Hematopoietic multipotent progenitor cell treated with erythropoietin and hydrocortisone succinate and interleukin-3 and kit ligand, for 15 days (in vitro differentiated cells): ENCODE measurements at places on chromosomes 2 and 18.

DNA sequence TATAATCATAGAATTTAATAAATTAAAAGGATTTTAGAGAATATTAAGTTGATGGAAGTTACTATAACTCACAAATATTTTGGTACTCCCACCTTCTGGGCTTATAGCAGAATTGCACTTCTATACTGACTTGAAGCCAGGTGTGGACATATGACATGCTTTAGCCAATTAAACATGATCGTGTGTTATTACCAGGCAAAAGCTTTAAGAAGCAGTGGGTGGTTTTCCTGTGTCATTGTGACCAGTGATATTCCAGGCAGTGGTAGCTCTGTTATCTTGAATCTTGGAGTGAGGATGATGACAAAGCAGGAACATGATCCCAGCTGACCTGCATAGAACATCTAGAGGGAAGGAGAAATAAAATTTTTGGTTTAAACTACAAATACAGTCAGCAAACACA lies 370.9 kb upstream of the ZEB2 start:
- DNase-seq: no peak

DNA sequence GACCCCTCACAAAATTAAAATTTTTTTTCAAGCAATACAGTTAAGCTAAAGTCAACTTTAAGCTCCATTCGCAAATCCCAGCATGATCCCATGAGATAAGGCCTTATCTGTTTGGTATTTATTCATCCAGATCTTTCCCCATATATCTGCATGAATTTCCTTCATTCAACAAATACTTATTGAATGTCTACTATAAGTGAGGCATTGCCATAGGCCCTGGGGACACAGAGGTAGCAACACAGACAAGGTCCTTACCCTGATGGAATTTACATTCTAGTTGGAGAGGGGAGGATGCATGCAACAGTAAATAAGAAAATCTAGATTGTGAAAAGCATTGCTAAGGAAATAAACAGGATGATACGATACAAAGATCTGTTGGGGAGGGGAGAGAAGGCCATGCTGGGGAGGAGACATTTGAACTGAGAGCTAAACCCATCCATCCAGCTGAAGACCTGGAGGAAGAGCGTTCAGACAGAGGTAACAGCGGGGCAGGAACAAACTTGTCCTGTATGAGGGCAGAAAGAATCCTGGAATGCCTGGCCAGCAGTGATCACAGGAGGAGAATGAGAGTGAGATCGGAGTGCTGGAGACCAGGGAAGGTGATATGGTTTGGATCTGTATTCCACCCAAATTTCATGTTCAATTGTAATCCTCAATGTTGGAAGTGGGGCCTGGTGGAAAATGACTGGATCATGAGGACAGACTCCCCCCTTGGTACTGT lies 71.6 kb downstream of the SDC1 start:
- no peak for DNase-seq

- DNase-seq: peak; percentile 55
Observed at GRCh38 chr2:216404010-216404618, 8.2 kb upstream of the SMARCAL1 start.

DNA sequence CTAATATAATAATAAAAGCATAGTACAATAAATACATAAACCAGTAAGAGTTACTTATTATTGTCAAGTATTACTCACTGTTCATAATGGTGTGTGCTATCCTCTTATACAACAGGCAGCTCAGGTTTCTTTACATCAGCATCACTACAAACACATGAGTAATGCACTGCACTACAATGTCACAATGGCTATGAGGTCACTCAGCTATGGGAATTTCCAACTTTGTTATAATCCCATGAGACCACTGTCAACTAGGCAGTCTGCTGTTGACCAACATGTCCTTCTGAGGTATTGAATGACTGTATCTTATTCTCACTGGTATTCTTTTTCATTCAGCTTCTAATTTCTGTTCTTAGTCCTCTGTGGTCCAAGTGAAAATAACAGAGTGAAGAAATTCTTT lies 250.4 kb upstream of the DSEL start:
- no peak for DNase-seq
